ENCODE measurements at places on chromosomes 3 and 15. TPM values are rescaled to one million over a fixed set of nuclear protein-coding genes. Genes with fewer than 3 reads are reported as not detected.
A peak's percentile ranks its signal among the peaks of the same experiment; 100 is the strongest.

The SOX2 gene
- not detected for total RNA-seq

The MASP1 gene
- total RNA-seq: 0.31 TPM

The WNT5A gene
- 0.25 TPM for total RNA-seq

The IL5RA gene
- total RNA-seq: not detected

The GPR176 gene
- total RNA-seq: 39.8 TPM

The EXD1 gene
- not detected for total RNA-seq

The SLC2A2 gene
- total RNA-seq: not detected

DNA sequence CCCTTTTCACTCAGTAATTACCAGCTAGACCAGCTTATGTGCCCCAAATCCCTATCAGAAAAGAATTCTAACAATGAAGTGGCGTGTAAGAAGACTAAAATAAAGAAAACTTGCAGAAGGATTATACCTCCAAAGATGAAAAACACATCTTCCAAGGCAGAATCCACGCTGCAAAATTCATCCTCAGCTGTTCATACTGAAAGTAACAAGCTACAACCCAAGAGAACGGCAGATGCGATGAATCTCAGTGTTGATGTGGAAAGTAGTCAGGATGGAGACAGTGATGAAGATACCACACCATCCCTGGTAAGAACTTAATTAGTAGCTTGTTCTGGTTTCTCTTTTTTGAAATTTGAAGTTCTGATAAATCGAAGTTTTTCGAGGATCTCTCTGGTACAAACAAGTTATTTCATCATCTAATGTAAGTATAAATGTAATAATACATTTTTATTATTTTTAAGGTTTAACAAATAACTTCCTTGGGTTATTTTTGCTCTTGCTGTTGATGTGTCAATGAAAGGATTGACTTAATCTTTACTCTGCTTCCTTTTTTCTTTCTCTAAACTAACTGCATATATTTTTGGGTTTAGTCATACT, 1.4 kb downstream of the WDR76 start:
- peak; percentile 4 for DNase-seq
- no peaks in the 10 kb centered on the region for H3K36me3 ChIP-seq
- peak overlapping the region; percentile 15 for H3K27ac ChIP-seq
- H3K4me1 ChIP-seq: peaks cover 19% of the 10 kb centered on the region
- H3K4me3 ChIP-seq: no peak overlapping the region

- H3K4me1 ChIP-seq: no peaks in the 10 kb centered on the region
- no peak for DNase-seq
- H3K36me3 ChIP-seq: no peaks in the 10 kb centered on the region
- peaks cover 3% of the 10 kb centered on the region for H3K27me3 ChIP-seq
These were observed 56.5 kb downstream of the KY start for GRCh38 chr3:134594331-134594741.

DNA sequence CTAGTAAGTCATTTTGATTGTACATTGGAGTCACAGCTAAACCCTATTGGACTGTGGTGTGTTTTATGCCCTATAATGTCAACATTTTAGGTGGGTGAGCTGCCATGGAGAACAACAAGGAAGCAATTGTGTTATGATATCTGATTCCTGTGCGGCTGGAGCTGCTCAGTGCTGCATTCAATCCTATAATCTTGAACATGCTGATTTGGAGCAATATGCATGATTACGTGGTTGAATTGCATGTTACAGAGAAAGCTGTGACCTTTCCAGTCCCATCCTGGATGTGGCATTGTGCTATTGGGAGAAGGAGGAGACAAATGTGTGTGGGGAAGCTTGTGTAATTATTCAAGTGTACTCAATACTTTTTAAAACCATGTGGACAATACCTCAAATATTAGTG, 20.1 kb upstream of the C3orf49 start:
- no peak overlapping the region for H3K4me3 ChIP-seq
- no peaks in the 10 kb centered on the region for H3K36me3 ChIP-seq
- no peaks in the 10 kb centered on the region for H3K4me1 ChIP-seq

DNA sequence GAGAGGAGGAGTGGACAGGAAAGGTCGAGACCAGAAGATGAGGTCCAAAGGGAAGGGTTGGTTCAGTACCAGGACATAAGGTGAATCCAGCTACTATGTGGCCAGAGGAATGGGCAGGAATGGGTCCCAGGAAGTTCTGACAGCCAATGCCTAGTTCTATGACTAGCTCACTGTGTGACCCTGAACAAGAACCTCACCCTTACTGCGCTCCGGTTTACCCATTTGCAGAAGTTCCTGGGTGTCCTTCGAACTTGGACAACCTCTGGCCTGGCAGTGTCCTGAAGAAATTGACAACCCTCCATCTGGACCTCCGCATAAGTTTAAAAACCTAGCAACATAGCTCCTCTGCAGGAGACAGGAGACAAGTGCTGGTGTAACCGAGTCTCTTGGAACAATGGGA, 12.2 kb upstream of the PSTPIP1 start:
- no peak overlapping the region for H3K4me3 ChIP-seq
- no peaks in the 10 kb centered on the region for H3K4me1 ChIP-seq
- no peaks in the 10 kb centered on the region for H3K36me3 ChIP-seq

GRCh38 chr3:118688396-118688884, 346.2 kb downstream of the IGSF11 start:
- no peak for DNase-seq
- no peaks in the 10 kb centered on the region for H3K27me3 ChIP-seq
- H3K4me3 ChIP-seq: no peak overlapping the region
- H3K4me1 ChIP-seq: no peaks in the 10 kb centered on the region
- H3K27ac ChIP-seq: no peak overlapping the region
- H3K36me3 ChIP-seq: no peaks in the 10 kb centered on the region

DNA sequence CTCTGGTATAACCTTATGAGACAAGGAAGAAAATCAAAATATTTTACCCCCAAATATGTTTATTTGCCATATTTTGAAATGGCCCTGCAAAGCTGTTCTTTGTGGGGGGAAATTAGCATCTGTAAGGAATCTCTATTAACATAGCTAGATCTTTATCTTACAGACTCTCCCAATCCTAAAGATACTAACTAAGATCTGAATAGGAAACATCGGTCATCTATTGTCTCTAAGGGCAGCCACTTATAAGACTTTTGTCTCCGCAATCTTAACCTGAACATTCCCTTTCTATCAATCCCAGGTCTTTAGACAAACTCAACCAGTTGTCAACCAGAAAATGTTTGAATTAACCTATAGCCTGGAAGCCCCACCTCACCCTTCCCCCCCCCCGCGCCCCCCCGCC, 21.2 kb downstream of the UMPS start:
- no peaks in the 10 kb centered on the region for H3K4me1 ChIP-seq
- DNase-seq: no peak
- H3K27ac ChIP-seq: no peak overlapping the region

GRCh38 chr3:58580826-58581327, 3.7 kb upstream of the FAM107A start:
- DNase-seq: no peak
- no peak overlapping the region for H3K4me3 ChIP-seq
- peaks cover 5% of the 10 kb centered on the region for H3K27me3 ChIP-seq
- H3K36me3 ChIP-seq: no peaks in the 10 kb centered on the region

GRCh38 chr3:68336042-68336441, 596.3 kb downstream of the TAFA4 start:
- DNase-seq: no peak
- H3K27ac ChIP-seq: no peak overlapping the region
- H3K4me3 ChIP-seq: no peak overlapping the region
- no peaks in the 10 kb centered on the region for H3K27me3 ChIP-seq

DNA sequence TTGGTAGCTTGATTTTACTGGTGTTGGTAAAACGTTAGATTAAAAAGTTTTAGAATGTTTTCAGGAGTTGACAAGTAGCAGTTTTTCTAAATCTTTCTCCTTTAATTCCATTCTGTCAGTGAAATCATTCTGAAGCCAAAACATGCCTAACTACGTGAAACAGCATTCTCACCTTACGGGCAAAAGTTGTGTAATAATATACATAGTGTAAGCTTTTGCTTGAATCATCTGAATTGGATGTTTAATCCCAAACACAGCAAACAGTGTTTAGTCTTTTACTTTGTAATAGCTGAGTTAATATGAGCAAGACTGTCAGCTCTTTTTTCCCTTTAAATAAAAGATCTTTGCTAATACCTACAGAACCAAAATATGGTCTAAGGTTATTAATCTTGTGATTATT, 100.6 kb downstream of the CYP19A1 start:
- peaks cover 72% of the 10 kb centered on the region for H3K27me3 ChIP-seq
- no peak for DNase-seq
- H3K4me1 ChIP-seq: no peaks in the 10 kb centered on the region

- peaks cover 3% of the 10 kb centered on the region for H3K27me3 ChIP-seq
- no peak overlapping the region for H3K4me3 ChIP-seq
- no peak overlapping the region for H3K27ac ChIP-seq
These were observed 268.4 kb upstream of the CHRM5 start for GRCh38 chr15:33699691-33700447.

- H3K27me3 ChIP-seq: no peaks in the 10 kb centered on the region
- H3K4me1 ChIP-seq: no peaks in the 10 kb centered on the region
- no peak overlapping the region for H3K4me3 ChIP-seq
- H3K36me3 ChIP-seq: no peaks in the 10 kb centered on the region
These were observed 92.9 kb downstream of the MCTP2 start for GRCh38 chr15:94324117-94324826.

- no peaks in the 10 kb centered on the region for H3K36me3 ChIP-seq
- no peak for DNase-seq
- H3K4me3 ChIP-seq: no peak overlapping the region
- no peak overlapping the region for H3K27ac ChIP-seq
These were observed 8.9 kb upstream of the NSMCE3 start for GRCh38 chr15:29278436-29279105.

DNA sequence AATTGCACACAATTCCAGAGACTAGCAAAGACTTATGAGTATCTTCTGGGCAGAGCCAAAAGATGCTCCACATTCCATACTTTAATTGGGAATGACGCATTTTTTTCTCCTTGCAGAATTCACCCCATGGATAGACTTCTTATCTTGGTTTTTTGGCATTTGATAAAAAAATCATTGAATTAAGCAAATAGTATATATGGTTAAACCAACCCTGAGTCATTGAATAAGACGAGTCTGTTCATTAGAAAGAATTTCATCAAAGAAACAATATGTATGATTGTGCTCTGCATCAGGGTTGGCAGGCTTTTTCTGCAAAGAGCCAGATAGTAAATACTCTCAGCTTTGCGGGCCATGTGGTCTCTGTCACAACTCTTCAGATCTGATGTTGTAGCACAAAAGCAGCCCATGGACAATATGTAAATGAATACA, 9.2 kb upstream of the PDZRN3 start:
- no peaks in the 10 kb centered on the region for H3K4me1 ChIP-seq
- no peak overlapping the region for H3K4me3 ChIP-seq
- H3K27ac ChIP-seq: no peak overlapping the region

GRCh38 chr15:31034152-31034551, 42.7 kb upstream of the MTMR10 start:
- no peak overlapping the region for H3K27ac ChIP-seq
- no peak overlapping the region for H3K4me3 ChIP-seq
- no peak for DNase-seq
- H3K4me1 ChIP-seq: peaks cover 36% of the 10 kb centered on the region

DNA sequence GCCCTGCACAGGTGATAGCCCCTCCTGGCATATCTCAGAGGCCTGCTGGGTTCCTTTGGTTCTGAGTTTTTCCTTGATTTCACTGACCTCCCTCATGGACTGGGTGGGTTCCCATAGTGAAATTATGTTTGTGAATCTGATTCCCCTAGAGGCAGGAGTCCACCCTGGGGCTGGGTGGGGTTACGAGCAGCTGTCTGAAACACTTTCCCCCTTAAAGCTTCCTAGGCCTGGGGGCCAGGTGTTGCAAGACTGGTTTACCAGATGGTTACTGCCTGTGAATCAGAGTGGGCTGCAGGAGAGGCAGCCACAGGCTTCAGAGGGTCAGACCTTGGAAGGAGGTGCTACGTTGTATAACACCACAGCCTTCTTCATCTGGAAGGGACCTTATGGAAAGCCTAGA, 34.3 kb downstream of the IL20RB start:
- H3K4me1 ChIP-seq: peaks cover 15% of the 10 kb centered on the region
- no peaks in the 10 kb centered on the region for H3K36me3 ChIP-seq
- H3K27ac ChIP-seq: no peak overlapping the region

DNA sequence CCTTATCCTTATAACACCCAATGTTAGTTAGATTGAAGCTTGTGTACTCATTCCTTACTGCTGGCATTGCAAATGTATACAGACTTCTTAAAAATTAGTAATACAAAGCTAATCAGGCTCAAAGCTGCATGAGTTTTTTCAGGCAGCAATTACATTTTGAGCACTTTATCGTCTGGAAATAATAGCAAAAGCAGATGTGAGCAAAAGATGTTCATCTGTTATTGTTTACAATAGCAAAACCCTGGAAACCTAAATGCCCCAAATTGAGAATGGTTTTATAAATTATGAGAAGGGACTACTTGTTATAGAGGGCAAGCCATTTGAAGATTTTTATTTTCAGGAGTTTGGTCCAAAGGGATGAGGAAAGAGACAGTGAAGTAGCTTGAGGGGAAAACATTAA, 126.4 kb downstream of the GADL1 start:
- no peaks in the 10 kb centered on the region for H3K4me1 ChIP-seq
- H3K36me3 ChIP-seq: no peaks in the 10 kb centered on the region
- H3K27me3 ChIP-seq: peaks cover 3% of the 10 kb centered on the region

DNA sequence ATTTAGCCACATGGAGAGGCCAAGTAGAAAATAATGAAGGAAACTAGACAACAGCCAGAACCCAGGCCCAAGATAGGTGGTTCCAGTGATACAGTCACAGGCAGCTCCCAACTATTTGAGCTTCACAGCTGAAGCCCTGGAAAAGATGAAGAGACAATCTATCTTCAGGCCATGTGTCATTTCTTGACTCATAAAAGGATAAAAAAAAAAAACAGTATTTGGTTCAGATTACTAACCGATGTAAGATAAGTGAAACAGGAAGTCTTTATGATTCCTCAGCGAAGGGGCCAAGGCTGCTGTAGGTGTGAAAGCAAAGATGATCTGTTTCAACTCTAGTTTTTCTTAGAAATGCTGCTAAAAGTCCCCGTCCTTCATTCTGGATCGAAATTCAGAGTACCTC, 394.6 kb downstream of the ZNF385D start:
- no peaks in the 10 kb centered on the region for H3K4me1 ChIP-seq
- H3K27ac ChIP-seq: no peak overlapping the region
- no peak overlapping the region for H3K4me3 ChIP-seq
- DNase-seq: no peak
- no peaks in the 10 kb centered on the region for H3K27me3 ChIP-seq

GRCh38 chr3:88150806-88151205, 1.0 kb downstream of the C3orf38 start:
- peak overlapping the region; percentile 32 for H3K27ac ChIP-seq
- DNase-seq: peak; percentile 39
- no peaks in the 10 kb centered on the region for H3K27me3 ChIP-seq
- H3K4me1 ChIP-seq: peaks cover 13% of the 10 kb centered on the region

Measured in endothelial cell of umbilical vein (primary cell).